ENCODE measurements at places on chromosomes 3 and 15.

DNA sequence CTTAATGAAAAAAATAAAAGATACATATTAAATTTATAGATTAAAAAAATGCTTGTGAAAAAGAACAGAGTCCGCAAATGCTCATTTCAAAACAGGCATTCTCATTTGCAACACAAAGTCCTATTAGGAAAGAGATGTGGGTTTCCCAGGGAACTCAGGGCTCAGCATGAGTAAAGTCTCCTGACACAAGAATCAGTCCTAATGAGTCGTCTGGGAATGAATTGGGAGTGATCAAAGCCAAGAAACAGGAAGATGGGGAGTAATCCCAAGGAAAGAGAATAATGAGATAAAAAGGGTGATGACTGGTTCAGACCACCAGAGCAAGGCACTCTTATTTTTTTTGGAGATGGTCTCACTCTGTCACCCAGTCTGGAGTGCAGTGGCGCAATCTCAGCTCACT lies 443.7 kb downstream of the NR2F2 start:
- DNase-seq = no peak

- no peak for DNase-seq
Observed at GRCh38 chr3:134654031-134654430, 3.2 kb upstream of the KY start.

DNA sequence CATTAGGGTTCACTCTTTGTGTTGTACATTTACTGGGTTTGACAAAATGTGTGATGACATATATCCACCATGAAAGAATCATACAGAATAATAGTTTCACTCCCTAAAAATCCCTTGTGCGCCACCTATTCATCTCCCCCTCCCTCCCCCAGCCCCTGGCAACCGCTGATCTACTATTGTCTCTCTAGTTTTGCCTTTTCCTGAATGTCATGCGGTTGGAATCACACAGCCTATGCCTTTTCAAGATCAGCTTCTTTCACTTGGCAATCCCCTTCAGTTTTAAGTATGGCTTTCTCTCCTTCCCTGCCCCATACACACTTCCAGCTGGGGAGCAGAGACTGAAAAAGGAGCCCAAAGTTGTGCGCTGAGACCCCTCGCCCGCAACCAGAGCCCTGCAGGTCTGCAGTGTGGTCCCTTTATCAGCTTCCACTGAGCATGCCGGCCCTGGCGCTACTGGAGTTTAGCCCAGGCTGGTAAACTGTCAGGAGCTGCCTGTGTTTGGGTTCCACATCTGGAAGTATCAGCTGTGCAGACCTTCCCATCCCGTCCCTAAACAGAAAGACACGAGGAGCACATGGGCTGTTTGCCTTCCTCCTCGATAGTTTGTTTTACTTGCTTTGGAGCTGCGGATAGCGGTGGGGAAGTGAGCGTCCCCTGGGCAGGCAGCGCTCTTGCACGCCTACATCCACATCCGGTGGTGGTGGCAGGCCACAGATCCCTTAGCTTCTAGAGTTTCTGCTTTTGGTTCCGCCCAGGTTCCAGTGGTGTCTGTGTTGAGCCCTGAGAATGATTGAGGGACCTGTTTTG lies 12.3 kb downstream of the BOC start:
- DNase-seq = no peak

DNA sequence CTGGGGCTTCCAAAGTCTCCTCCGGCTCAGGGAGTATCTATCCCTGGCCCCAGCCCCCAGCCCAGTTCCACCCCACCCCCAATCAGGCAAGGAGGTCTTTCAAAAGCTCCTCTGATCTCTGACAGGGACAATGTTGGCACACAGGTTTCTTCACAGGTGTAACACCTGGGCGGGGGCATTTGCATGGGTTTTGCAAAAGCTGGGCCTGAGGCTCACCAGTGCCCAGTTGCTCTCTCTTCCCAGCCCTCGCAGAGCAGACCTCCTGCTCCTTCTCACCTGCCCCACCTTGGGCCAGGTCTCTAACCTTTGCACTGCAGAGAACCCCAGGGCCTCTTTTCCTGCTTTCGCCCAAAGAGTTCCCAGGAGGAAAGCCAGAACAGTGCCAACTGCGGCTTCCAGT lies 8.6 kb upstream of the CSK start:
- DNase-seq = no peak

- DNase-seq = peak; percentile 58
Observed at GRCh38 chr3:101069901-101070798, 76.9 kb upstream of the ABI3BP start.

DNA sequence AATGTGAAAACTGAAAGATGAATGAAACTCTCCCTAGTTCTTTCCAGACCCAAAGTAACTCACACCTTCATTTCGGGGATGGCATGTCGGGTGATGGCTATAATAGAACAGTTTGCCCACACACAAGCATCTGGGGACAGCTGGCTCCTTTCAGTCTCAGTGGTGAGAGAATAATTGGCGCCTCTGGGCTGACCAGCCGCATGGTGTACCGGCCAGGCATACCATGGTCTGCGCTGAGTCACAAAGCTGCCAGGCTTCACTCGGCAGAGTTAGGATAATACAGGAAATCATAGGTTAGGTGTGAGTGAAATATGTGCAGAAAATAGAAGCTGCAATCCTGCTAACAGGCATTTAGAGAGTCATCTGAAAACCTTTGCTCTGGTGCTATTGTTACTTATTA lies 80.4 kb upstream of the IGF1R start:
- DNase-seq = no peak
